ENCODE measurements at places on chromosomes 12 and 14. TPM values are rescaled to one million over a fixed set of nuclear protein-coding genes. Genes with fewer than 3 reads are reported as not detected.

- DNase-seq: no peak
Observed at GRCh38 chr12:132429946-132430643, 59.9 kb upstream of the FBRSL1 start.

GRCh38 chr14:104705340-104706047 is 16.1 kb downstream of the INF2 start:
- DNase-seq: no peak

DNA sequence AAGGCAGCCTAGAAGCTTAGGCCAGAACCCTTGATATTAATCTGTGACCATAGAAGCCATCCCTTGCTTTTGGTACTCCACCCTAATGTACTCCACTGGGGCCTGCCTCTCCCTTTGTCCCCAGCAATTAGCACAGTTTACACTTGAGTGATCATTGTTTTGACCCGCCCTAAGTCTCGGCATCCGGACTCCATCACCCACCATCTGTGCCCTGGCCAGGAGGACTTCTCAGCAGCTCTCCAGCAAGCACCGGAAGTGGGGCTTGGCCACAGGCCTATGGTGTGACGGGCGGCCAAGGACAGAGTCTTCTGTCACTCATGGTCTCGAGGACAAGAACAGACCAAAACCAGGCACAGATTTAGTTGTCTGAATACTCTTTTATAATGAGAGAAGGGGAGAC is 126.5 kb upstream of the NTF3 start:
- DNase-seq: no peak

DNA sequence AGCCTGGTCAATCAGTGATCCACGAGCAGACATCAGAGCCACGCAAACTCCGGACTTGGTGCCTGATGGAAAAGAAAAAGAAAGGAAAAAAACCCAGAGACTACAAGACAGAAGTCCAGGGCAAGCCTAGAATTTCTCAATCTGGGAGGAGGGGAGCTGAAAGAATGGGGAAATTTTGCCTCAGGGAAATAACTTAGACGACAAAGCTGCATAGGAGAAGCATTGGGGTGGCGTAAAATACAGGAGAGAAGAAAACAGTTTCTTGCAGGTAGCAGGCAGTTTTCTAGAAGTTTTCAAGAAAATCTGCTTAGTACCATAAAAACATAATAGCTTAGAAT is 2.6 kb upstream of the SLC11A2 start:
- DNase-seq: no peak

- DNase-seq: no peak
Observed at GRCh38 chr14:56962444-56963080, 152.3 kb upstream of the OTX2 start.

DNA sequence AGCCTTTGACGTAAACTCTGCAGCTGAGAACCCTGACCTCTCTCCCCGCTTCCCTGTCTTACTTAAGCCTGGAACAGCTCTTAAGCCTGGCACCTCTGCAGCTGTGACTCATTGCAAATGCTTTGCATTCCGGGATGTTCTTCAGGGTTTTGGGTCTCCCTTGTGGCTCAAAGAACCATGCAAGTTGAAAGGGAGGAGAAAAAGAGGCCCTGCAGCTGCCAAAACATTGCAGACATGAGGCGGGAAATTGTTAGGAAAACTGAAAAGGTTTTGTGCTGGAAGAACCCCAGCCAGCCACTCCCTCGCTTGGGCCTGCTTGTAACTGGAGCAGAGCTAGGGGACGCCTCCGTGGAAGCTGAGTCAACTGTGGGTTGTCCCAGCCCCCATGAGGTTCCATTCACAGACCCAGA is 60.2 kb upstream of the FERMT2 start:
- peak; percentile 90 for DNase-seq

- DNase-seq: no peak
Observed at GRCh38 chr12:64389154-64389553, 1.4 kb downstream of the C12orf56 start.

GRCh38 chr12:66058554-66058953 is 72.0 kb downstream of the LLPH start:
- no peak for DNase-seq

GRCh38 chr12:113093409-113094101 is 37.0 kb downstream of the DTX1 start:
- no peak for DNase-seq

DNA sequence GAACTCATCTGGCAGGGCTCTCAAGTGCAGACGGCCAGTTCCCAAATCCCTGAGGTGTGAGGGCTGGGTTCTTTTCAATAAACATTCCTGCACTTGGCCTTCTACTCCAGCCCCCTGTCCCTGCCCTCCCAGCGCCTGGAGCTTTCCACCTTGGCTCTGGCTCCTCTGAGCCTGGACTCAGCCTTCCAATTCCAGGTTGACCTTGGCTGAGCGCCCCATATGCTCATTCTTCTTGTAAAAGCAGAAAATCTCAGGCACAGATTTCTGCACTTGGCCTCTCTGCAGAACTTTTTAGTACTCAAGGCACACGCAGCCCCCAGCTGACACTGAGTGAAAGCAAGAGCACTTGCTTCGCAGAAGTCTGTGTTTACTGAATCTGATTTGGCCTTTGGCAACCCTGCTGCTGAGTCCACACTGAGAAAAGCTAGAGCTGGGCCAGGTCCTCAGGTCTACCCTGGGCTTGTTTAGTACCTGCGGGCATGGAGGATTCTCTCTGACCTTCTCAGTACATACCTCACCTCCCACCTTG is 222.7 kb downstream of the MSRB3 start:
- DNase-seq: peak; percentile 51

GRCh38 chr12:55930771-55931316 is at the start of gene DGKA:
Gene DGKA (plus strand): TSS chr12:55931162. CDS start chr12:55936504, 5,342 bp downstream.
- DNase-seq: no peak

GRCh38 chr14:71725922-71726579 is 206.2 kb upstream of the RGS6 start:
- no peak for DNase-seq

DNA sequence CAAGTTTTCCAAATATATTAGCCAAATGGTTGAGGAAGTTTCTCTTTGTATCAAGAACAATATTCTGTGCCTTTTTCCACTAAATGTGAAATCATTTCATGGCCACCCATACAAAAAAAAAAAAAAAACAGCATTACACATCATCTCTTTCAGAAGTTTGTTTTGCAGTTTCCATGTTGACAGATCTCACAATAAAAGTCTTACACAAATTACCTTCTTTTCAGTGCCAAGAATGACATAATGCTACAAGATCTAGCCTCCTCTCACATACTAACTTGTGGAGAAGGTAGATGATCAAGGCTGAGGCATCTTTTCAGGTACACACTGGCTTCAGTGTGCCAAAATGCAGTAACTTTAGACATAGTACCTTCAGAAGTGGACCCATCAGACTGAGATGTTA is 35.3 kb downstream of the PRKD1 start:
- no peak for DNase-seq

DNA sequence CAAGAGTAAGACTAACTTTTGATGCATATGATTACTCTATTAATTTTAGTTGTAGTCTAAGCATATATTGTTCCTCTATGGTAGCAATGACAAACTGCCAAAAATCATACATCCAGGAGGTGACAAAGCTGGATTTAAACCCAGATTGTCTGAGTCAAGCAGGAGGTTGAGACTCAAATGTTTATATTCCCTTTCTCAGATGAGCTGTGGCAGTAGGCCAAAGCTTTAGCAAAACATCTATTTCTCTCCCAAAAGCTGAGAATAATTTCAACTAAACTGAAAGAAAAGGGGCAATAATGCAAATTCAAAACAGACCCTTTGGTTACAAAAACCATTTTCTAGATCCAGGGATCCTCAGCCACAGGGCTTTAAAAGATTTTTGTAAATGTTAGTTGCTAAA is 173.6 kb downstream of the SEC23A start:
- no peak for DNase-seq

- no peak for DNase-seq
Observed at GRCh38 chr12:95630496-95630895, 79.2 kb upstream of the USP44 start.

- DNase-seq: no peak
Observed at GRCh38 chr12:130058926-130059472, 103.3 kb upstream of the FZD10 start.

GRCh38 chr12:24701343-24701742 is 247.6 kb downstream of the BCAT1 start:
- DNase-seq: no peak

DNA sequence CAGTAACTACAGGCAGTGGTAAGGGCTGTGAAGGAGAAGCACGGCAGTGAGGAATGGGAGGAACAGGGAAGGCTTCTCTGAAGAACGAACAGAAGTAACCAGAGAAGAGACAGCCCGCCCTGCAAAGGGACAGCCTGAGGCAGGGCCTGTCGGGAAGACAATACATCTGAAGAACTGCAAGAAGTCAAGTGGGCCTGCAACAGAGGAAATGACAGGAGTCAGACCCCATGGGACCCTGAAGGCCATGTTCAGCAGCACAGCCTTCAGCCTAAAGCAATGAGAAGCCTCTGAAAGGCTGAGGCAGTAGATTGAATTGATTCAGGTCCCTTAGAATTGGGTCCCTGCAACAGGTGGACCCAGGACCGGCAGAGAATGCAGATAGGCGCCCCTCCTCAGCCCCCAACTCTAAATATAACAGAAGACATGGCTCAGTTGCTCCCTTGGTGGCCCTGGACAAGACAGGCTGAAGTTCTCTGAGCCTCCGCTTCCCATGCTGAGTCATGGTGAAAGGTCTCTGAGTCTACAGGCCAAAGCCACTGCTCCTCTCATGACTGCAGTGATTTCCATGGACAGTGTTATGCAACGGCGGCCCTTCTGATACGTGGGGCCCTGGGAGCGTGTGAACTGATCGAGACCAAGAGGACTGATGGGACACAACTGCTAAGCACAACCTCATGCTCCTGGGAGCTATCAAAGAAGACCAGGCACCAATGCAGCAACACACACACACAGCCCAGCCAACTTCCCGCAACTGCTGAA is 10.8 kb upstream of the ACTR6 start:
- no peak for DNase-seq

The KRT78 gene
- not detected for total RNA-seq

The LRCOL1 gene
- total RNA-seq: 0.32 TPM

The HOXC4 gene
- total RNA-seq: 1.6 TPM

The BEGAIN gene
- total RNA-seq: 1.0 TPM
